ENCODE measurements at places on chromosomes 7 and 10. TPM values are rescaled to one million over a fixed set of nuclear protein-coding genes. Genes with fewer than 3 reads are reported as not detected.

DNA sequence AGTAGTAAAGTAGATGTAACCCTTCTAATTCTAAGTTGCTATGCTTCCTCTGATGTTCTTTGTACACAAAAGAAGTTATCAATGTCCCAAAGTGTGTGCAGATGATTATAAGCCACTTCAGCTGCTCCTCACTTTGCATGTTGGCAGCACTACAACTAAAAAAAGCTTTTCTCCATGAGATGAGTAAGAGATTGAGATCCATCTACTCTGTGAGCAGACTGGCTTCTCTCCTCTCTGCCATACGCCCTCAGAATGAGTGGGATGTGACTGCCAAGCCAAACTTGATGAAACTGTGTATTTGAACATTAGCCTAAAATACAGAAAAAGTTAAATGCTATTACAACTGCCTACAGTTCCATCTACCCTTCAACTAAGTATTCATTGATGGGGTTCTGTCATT lies 102.9 kb upstream of the ETV1 start:
- DNase-seq, result no peak

DNA sequence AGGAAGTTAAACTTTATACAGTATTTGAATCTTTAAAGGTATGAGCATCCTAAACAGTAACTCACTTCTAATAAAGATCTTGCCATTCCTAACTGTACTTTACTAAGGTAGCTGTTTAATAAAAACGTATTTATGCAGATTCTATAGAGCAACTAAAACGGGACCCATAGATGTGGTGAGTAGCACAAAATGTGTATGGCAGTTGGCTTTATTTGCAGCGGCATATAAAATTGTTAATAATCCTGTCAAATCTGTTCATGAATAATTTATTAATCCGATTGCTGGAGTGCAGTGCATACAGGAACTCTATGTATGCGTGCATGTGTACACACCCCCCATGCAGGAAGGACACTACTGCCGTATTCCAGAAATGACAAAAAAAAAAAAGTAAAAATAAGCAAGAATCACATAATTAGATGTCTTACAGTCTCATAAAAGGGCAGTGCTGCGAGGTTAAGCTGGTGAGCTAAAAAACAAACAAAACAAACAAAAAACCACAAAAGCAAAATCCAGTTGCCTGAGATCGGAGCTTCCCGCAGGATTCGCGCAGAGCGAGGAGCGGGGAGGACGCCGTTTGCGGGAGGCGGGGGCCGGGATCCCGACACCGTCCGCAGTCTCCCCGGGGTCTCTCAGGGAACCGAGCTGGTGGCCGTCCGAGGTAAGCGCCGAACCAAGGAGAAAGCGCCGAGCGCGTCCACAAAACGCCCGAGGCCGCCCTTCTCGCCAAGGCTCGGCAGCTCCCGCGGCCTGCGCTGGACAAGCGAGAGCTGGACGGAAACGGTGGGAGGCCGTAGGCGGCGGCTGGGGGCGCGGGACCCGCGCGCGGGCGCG lies 518 bp upstream of the COMMD3 start:
- DNase-seq, result no peak

- no peak for DNase-seq
Observed at GRCh38 chr10:128871671-128872231, 595.3 kb upstream of the MGMT start.

The MAGI2 gene
- 1.2 TPM for polyA plus RNA-seq

The MRM2 gene
- polyA plus RNA-seq, result 16.3 TPM

The AKR1C3 gene
- polyA plus RNA-seq, result 0.43 TPM

The GPR85 gene
- 2.6 TPM for polyA plus RNA-seq

Measured in BJ (cell line).